Activated CD4-positive, alpha-beta T cell treated with anti-CD3 and anti-CD28 coated beads for 4 hours (primary cell): ENCODE measurements at places on chromosomes 6 and 20.

DNA sequence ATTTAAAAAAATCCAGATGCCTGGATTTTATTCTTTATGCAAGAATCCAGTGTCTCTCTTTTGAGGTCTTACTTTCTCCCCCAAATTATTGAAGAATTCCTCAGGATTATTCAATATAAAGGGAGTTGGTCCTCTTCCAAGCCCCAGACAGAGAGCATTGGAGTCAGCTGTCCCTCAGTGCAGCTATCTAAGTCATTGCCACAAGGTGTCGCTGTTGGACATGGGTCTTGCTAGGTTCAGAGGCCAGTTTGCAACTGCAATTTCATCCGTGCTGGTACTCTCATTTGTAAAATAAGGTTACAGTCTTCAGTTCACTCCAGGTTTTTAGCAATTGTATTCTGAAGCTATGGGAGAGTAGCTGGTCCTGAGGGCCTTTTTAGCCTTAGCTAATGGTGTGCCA is 27.8 kb downstream of the CCN2 start:
- no peak for DNase-seq

DNA sequence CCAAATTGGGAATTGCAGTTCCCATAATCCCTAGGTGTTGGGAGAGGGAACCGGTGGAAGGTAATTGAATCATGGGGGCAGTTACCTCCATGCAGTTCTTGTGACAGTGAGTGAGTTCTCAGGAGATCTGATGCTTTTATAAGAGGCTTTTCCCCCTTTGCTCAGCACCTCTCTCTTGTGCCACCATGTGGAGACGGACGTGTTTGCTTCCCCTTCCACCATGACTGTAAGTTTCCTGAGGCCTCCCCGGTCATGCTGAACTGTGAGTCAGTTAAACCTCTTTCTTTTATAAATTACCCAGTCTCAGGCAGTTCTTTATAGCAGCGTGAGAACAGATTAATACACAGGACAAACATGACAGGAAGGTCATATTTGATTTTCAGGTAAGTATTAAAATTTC is 25.3 kb upstream of the HECA start:
- peak; percentile 29 for DNase-seq

DNA sequence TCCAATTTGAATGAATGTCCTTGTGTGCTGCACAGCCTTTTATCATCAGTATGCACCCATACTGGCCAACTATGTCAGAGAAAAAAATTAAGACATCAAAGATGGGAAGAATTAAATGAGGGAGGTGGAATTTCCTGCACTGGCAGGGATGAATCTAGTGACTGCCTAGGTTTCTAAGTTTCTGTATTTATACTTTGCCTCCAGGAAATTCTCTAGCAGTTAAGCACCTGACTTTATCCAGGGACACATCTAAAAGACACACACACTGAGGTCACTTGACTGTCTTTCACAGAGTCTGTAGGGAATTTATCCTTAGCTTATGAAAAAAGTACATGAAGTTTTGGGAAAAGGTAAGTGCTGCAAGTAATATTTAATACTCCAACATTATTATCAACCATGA is 636.5 kb upstream of the PTCHD4 start:
- DNase-seq: no peak

- DNase-seq: peak; percentile 17
Measured at GRCh38 chr6:36912030-36912454, 26.3 kb downstream of the C6orf89 start.

- no peak for DNase-seq
Measured at GRCh38 chr6:124903797-124904196, 58.4 kb upstream of the RNF217 start.

- DNase-seq: peak; percentile 76
Measured at GRCh38 chr6:35240838-35241801, 18.4 kb upstream of the ZNF76 start.

DNA sequence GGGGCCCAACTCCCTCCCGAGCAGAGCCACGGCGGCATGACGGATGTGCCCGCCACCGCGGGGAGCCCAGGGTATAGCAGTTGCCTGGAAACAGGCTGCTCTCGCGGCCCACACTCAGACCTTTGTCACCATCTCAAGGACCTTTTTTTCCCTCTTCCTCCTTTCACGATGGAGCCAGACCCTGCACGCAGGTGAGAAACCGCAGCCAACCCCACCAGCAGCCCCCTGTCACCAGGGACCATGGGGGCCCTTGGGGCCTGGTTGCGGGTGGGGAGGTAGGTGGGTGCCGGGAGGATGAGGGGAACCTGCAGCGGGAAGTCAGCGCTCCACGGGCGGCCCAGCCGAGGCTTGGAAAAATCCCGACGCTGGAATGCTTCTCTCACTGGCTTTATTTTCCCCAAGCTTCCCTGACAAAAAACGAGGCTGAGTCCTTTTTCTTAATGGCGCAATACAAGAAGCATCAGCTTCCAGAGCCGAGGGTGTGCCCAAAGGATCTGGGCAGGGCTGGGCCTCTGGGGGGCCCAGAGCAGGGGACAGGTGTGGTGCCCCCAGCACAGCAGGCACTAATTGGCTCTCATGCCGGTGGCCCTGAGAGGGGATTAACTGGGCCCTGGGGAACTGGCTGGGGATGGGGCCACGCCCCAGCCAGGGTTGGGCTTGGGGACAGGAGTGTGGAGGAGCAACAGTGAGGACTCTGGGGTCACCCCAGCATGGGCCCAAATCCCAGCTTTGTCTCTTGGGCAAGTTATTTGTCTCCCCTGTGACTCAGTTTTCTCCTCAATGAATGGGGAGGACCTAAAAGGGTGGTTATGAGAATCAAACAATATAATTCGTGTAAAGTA is 23.9 kb downstream of the NOL4L start:
- DNase-seq: no peak

DNA sequence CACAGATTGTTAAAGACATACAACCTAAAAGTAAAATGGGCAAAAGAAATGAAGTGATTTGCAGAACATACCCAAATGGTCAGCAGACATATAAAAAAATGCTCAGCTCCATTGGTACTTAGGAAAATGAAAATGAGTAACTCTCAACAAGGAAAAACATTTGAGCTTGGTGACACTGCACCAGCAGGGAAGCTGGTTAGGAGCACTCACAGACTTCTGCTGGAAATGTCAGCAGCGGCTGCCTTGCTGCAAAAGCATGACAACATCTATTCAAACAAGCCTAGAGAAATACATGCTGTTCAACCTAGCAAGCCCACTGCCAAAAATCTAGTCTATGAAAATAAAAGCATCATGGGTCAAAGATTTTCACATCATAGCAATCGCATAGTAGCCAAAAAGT is 99.0 kb upstream of the FOXQ1 start:
- no peak for DNase-seq

DNA sequence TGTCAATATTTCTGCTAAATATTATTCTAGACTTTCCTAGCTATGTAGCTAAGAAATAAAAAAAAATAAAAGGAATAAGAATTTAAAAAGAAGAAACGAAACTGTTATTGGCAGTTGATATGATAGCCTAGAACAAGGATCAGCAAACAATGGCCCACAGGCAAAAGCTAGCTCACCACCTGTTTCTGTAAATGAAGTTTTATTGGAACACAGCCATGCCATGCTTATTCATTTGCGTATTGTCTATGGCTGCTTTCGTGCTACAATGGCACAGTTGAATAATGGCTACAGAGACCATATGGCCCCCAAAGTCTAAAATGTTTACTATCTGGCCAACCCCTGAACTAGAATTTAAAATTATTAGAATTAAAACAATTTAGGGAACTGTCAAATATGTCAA is 952.6 kb upstream of the MAP3K7 start:
- DNase-seq: no peak
